Amniotic stem cell (primary cell): ENCODE measurements at places on chromosomes 1 and 21.

DNA sequence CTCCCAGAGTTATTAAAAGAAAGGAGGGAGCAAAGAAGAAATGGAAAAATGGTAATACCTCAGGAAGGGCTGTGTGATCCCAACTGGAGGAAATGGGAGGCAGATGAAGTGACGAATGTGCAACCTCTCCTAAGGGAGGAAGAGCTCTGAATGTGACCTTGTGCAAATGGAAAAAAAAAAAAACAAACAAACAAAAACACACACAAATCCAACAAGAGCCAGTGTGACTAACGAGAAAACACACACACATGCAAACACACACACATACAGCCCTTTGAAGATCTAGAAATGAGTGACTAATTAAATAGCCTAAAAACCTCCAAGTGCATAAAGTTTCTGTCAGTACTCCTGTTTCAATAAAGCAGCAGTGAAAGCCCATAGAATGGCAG lies 49.0 kb downstream of the CCN1 start:
- DNase-seq, result no peak

GRCh38 chr1:168556647-168557046 lies 12.8 kb upstream of the XCL2 start:
- no peak for DNase-seq

DNA sequence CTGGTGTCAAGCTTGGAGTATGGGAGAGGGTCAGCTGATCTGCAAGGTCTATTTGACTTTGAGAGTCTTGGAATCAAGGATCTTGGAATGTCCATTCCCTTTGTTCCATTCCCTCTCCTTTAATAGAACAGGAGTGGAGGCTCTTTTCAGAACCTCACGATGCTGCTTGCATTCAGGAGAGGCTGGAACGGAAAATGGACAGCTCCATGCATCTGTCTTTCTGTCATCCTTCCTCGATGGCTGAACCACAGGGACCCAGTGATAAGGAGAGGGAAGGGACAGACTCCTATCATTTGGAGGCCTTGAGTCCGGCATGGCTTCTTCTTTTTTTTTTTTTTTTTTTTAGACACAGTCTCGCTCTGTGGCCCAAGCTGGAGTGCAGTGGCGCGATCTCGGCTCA lies 14.9 kb upstream of the LIN28A start:
- DNase-seq, result no peak

GRCh38 chr1:103561643-103562395 lies 9.6 kb upstream of the AMY2B start:
- no peak for DNase-seq

- DNase-seq, result no peak
Measured at GRCh38 chr1:3620708-3621107, 4.1 kb upstream of the TPRG1L start.

- DNase-seq, result no peak
Measured at GRCh38 chr1:64624218-64624713, 120.6 kb upstream of the RAVER2 start.

DNA sequence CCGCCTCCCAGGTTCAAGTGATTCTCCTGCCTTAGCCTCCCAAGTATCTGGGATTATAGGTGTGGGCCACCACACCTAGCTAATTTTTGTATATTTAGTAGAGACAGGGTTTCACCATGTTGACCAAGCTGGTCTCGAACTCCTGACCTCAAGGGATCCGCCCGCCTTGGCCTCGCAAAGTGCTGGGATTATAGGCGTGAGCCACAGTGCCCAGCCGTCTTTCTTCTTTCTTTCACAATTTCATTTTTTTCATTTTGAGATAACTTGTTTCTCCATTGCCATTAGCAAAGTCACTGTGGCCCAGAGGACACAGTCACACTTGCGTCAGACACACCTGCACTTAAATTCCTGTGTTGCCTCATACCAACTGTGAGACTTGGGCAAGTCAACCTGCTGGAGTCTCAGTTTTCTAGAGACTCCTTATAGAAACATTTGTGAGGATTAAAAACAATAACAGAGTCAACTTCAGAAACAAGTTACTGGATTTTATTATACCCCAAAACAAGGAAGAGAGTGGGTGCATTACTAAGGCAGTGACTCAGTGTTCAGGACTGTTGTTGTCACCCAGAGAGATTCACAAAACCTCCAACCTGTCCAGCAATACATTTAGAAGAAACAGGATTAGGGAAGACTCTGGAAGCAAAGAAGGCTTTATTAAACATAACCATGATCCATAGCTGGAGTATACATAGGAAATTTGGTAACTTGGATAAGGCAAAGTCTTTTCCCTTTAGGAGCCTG lies 2.6 kb downstream of the TEDDM1 start:
- DNase-seq, result no peak
